ENCODE measurements at places on chromosomes 2 and 18.

DNA sequence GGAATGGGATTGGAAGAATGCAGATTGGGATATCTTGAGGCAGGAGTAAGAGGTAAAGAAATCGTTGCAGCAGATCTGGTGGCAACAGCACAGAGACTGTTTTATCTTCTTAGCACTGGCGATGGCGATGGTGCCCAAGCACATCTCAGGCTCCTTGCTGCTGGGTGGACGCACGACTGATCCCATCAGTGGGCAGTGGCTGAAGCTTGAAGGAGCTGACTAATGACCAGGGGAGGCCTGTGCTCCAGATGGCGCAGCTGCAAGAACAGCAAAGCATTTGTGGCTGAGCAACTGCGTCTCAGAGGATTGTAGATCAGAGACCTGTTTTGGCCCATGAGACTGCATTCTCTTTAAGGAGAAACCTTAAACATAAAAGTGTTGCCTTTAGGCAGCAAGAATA is 54.6 kb downstream of the GALR1 start:
- no peak for DNase-seq

- peak; percentile 56 for DNase-seq
Observed at GRCh38 chr2:227033471-227034148, 130.4 kb downstream of the COL4A4 start.

GRCh38 chr2:121905201-121905600 is 149.8 kb downstream of the TSN start:
- no peak for DNase-seq

DNA sequence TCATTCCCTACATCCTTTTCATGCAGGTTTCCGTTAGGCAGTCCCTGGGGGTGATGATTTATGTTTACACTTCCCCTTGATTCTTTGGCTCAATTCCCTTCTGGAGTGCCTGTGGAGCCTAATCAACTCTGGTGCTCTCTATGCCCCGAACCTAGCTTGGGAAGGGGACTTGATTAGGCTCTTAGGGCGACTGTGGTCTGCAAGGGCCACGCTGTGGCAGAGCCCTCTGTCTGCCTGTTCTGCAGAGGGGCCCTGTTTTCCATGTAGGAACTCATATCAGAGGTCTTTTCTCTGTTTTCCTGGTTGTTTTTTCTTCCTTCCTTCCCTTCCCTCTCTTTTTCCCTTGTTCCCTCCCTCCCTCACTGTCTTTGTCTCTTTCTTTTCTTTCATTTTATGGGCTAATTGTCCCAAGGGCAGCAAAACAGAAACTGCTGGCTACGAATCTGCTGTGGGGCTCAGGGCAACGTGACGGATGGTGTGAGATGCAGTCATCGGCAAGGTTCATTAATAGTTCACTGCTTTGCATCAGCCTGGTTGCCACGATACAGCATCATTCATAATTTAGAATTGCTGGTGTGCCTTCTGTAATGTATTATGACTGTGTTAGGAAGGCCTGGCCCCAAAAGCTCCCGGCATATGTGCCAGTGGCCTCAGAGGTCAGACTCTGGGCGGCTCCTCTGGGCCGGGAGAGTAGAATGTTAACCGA is 134.5 kb downstream of the NAPG start:
- DNase-seq = peak; percentile 37

GRCh38 chr2:231001921-231002320 is 6.0 kb downstream of the SPATA3 start:
- no peak for DNase-seq

GRCh38 chr2:126894585-126895182 is 4.0 kb upstream of the TEX51 start:
- DNase-seq = no peak

- no peak for DNase-seq
Observed at GRCh38 chr2:99700482-99701398, 210.9 kb upstream of the REV1 start.
